GM23338 (cell line): ENCODE measurements at places on chromosomes 7 and 10. TPM values are rescaled to one million over a fixed set of nuclear protein-coding genes. Genes with fewer than 3 reads are reported as not detected.
A peak's percentile ranks its signal among the peaks of the same experiment; 100 is the strongest.

DNA sequence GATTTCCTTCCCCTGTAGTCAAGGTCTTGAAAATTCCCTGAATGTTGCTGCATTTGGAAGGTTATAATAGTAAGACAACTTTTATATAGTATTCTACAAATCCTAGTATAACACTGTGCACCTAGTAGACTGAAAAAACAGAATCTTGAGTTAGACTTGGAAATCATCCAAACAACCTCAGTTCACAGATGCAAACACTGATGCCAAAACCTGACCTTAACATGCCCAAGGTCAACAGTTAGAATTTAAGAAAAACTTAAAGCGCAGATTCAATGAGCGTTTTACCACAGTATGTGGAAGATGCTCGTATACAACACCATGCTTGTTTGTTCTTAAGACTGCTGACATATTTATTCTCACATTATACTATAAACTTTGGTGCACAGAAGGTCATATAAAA, 3.0 kb downstream of the PIP4K2A start:
- no peak for DNase-seq

Gene MARVELD1
- 19.3 and 23.7 TPM in 2 replicates for total RNA-seq

DNA sequence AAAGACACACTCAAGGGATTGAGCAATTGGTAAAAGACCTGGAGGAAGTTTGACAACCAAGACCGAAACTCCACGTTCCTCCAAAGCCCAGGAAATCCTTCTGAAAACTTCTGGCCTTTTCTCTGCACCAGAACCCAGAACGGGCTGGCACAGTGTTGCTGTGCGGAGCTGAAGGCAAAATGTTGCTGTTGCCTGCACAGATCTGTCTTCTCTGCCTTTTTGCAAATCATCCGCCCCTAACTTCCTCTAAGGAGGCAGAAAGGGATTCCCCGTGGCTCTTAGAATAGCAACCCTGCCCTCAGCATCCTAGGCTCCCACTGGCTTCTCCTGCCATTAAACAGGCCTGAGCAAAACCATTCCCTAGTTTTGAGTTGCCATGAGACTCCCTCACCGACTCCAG, 44.9 kb downstream of the FIGNL1 start:
- no peak for DNase-seq

Gene HOXA1
- not detected in 2 replicates for total RNA-seq

Gene WDR91
- 9.7 and 32.6 TPM in 2 replicates for total RNA-seq

GRCh38 chr7:127514499-127514898, 70.9 kb downstream of the GCC1 start:
- DNase-seq = peak; percentile 60

DNA sequence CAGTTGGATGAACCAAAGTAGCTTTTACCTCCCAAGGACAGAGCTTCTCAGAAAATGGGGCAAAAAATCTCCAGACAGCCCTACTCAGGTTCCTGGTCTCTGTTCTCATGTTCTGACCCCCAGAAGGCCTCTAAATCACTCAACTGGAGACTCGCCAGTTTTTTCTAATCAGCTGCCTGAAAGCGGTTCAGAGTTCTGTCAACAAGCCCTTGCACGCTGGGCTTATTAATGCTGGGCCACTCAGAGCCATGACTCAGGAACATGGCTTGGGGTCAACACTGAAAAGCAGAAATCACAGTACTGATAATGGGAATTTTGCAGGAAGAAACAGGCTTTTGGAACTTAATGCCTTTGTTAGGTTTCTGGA, 15.3 kb downstream of the ECHDC3 start:
- no peak for DNase-seq

DNA sequence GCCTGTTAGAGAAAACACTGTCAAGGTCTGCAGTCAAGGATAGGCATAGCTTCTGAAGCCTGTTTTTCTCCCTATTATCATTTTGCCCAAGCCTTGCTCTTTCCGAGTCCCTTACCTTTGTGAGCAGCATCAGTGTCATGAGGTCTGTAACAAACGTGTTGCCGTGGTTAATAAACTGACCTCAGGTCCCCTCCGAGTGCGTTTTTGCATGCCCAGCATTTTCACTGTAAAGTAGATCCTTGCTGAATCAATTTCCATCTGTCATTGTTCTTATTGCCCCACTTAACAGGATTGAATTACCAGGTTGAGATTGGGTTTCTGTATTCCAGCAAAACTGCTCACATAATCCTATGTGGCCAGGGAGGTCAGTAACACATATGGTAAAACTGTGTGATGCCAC, 110.3 kb downstream of the ZNF248 start:
- DNase-seq = no peak

DNA sequence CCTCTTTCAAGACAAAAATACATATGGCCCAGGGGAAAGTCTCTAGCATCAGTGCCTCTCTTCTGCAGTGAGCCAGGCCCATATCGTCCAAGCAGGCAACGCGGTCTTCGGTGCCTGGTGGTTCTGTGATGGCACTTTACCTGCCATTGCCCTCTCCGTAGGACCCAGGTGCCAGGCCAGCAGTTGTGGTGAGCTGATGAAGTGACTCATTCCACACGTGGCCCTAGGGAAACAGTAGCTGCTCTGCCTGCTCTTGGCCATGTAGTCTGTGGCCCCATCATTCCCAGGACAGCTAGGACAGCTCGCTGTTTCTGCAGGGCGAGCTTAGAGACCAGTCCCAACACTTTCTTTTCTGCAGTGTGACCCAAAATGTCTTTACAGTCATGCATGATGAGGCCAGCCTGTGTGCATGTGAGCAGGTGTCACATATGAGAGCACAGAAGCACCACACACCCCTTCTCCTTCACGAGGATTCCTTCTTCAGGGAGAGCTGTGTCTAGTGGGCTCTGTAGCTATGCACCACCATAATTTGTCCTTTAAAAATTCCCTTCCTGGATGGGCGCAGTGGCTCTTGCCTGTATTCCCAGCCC, 39.0 kb downstream of the SVIL start:
- no peak for DNase-seq
